ENCODE measurements at places on chromosomes 11 and 22.

GRCh38 chr22:45312856-45313255 is 3.1 kb downstream of the FAM118A start:
- DNase-seq: no peak

DNA sequence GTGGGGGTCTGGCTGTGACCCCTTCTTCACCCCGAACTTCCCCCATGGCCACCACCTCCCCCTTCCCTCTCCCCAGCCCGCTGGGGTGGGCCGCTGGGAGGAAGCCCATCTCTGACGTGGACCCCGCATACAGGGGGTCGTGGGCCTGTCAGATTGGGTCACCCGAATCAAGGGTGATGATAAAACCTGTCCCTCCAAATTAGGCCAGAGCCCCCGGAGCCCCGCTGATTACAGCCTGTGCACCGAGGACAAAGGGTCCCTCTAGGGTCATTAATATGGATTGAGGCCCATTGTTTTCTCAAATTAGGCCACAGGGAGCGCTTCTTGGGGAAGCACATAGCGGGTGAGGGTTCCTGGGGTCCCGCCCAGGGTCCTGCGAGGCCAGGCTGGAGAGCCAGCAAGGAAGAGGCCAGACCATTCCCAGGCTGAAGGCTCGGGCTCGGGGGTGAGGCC is 4.9 kb upstream of the LINC01488 start:
- no peak for DNase-seq

DNA sequence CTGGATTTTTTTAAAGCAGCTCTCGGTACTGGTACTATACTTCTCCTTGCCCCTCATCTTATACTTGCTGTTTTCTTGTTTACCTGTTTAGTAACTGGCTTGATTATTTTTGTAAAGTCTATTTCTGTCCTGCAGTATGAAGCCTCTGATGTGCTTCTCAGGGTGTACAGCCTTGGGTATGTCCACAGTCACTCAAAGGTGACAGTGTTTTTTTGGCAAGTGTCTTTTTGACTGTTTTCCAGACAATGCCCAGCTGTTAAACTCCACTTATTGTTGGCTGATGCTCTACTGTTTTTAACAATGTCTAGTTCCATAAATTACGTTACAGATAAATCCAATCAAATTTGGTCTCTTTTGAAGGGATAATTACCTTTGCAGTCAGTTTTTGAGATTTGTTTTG is 475.2 kb downstream of the JRKL start:
- no peak for DNase-seq

- no peak for DNase-seq
Measured at GRCh38 chr22:39680486-39680885, 109.9 kb downstream of the CACNA1I start.

GRCh38 chr11:19380375-19380774 is 139.6 kb upstream of the E2F8 start:
- DNase-seq: peak; percentile 96

GRCh38 chr11:64044730-64045393 is 9.1 kb downstream of the FLRT1 start:
- no peak for DNase-seq

- peak; percentile 20 for DNase-seq
Measured at GRCh38 chr22:25555586-25555985, 8.9 kb upstream of the GRK3 start.

DNA sequence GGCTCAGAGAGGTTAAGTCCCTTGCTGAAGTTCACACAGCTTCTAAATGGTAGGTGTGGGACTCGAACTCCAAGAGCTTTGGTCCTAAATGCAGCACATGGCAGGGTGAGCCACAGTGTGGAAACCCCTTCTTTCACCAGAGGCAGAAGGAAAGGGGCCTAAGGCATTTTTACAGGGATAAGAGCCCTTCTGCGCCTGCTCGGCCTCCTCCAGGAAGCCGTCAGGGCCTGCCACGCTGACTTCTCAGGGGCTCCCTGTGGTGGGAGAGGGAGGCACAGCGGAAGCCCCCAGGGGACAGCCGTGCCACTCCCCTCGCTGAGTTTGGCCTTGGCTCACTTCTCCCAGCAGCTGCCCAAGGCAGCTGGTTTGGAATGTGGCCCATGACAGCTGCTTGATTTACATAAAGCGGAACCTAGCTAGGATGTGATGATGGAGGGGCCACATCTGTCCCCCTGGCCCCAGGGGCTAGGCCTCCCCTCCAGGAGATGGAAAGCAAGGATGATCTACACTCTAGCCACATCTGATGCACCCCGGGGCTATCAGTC is 35.4 kb downstream of the CD82 start:
- DNase-seq: no peak

GRCh38 chr22:37295213-37295886 is 13.0 kb downstream of the CYTH4 start:
- DNase-seq: no peak

DNA sequence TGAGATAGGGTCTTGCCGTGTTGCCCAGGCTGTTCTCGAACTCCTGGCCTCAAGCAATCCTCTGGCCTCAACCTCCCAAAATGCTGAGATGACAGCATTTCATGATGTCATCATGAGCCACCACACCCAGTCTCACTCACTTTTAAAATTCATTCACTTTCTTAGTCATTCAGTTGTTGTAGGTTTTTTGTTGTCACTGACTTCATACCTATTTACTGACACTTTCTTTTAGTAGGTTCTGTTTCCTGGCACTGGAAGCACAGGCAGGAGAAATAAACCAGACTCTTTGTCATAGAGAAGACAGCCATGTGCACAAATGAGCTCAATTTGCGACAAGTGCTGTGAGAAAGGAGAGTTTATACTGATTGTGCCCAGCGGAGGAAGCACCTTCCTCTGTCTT is 10.5 kb downstream of the ART5 start:
- DNase-seq: no peak

- no peak for DNase-seq
Measured at GRCh38 chr11:83092488-83093384, 21.0 kb upstream of the RAB30 start.

DNA sequence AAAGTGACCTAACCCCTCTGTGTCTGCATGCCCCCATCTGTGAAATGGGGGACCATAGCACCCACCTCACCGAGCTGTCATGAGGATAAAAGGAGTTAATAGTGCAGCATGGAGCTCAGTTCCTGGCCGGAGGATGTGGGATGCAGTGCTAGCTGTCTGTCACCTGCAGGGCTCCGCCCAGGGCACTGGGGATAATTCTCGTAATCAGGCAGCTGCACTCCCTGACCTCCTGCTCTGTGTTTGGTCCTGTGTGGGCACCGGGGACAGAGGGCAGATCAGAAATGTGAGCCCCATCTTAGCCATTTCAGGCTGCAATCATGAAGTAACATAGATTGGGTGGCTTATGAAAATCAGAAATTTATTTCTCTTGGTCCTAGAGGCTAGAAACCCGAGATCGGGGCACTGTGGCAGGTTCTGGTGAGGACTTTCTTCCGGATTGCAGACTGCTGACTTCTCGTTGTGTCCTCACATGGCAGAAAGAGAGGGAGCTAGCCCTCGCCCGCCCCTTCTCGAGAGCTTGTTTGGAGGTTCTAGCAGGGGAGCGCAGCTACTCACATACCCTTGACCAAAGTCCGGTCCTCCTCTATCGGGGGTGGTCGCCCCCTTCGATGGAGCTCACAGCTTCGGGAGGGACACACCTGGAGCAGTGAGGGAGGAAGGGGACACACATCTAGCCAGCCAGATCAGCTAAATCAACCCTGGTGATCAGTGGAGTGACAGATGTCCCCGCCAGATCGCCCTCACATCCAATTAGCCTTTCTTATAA is 3.2 kb downstream of the KCTD17 start:
- no peak for DNase-seq

- DNase-seq: no peak
Measured at GRCh38 chr11:45113807-45114206, 32.6 kb upstream of the PRDM11 start.

- peak; percentile 8 for DNase-seq
Measured at GRCh38 chr22:25554238-25554671, 10.2 kb upstream of the GRK3 start.

DNA sequence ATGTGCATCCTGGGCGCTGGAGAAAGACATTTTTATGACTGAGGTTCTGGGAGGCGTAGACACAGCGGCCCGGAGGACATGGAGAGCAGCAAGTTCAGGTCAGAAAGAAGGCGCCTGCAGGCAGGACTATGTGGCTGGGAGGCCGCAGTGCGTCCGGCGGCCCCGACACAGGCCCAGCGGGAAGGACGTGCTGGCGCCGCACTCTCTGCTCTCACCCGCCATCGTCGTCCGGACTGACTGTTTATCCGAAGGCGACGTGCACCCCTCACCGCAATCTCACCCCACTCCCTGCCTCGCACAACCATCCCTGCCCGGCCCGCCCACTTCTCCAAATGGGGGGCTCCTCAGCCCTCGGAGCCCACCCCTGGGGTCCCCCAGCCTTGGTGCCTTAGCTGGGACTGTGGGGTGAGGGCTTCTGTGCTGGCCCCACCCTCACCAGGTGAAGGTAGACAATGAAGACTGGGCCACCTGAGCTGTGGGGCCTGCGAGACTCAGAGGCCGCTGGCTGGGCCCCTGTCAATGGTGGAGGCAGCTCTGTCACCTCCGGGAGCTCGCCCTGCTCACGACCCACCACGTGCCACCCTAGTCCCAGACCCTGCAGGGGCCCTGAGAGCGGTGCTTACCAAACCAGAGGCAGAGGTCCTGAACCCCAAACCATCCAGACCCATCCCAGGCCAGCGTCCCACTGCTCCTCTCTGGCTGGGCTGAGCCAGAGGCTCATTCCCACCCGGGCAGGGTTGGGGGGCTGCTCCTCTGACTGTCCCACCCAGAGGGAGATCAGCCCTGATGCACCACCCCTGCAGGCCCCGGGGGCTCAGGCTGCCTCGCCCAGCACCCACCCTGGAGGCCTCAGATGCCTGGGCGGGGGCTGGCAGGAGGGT is 16.2 kb upstream of the MUC5B start:
- no peak for DNase-seq

DNA sequence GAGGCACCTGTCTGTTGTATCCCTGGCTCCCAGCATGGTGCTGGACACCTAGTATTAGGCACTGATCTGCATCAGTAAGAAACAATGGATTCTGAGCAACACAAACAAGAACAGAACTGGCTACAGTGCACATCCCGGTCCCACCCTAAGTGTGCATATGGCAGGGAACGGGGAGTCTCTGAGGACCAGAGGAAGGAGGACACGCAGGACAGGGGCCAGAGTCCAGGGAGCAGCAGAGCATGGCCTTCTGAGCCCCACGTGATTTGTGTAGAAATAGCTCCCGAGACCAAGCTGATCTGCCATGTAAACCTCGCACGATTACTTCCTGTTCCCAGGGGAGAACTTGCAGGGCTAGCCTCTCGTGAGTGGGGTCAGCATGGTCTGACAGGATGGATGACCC is 12.7 kb upstream of the SNX32 start:
- DNase-seq: no peak

GRCh38 chr11:11786771-11787170 is 55.0 kb upstream of the USP47 start:
- peak; percentile 29 for DNase-seq

- no peak for DNase-seq
Measured at GRCh38 chr22:39472570-39473556, 16.1 kb downstream of the MGAT3 start.

DNA sequence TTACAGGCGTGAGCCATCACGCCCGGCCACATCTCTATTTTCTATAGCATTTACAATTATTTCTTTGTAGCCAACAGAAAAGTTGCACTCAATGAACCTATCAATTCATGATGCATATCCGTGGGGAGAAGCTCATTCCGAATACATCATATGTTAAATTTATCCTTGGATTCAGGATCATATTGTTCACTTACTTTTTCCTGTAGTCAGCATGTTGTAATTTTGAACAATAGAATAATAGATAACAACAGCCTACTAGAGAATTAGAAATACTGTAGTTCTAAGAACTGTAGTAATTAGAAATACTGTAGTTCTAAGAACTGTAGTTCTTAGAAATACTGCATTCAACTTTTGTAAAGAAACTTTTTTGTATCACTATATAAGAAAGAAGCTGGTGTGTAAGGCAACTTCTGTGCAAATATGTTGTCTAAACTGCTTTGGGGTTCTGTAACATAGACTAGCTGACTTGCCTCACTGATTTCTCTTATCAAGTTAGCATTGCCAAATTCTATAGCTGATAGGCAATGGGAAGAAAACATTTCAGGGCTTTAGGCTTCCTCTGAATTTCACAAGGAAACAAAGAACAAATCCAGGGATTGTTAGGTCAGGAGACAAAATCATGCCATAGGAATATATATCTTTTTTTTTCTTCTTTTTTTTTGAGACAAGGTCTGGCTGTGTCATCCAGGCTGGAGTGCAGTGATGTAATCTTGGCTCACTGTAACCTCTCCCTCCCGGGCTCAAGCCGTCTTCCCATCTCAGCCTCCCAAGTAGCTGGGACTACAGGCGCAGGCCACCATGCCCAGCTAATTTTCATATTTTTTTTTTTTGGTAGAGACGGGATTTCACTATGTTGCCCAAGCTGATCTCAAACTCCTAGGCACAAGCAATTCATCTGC is 91.9 kb downstream of the CSTPP1 start:
- DNase-seq: no peak

DNA sequence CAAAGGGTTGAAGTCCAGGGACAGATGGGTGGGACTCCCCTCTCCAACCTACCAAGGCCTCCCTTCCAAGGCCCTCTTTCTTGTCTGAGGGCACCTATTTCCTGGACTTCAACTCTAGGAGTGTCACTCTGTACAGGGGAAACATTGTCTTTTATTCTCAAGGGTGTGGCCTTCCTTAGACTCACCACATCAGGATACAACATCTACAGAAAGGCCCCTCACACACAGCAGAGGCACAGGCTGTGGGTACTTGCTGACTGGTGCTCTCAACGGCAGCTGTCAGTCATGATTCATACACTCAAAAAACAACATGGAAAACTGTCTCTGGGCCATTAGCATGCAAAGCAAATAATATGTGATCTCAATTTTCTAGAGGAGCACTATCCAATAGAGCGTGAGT is 78.0 kb downstream of the RCN1 start:
- DNase-seq: no peak

DNA sequence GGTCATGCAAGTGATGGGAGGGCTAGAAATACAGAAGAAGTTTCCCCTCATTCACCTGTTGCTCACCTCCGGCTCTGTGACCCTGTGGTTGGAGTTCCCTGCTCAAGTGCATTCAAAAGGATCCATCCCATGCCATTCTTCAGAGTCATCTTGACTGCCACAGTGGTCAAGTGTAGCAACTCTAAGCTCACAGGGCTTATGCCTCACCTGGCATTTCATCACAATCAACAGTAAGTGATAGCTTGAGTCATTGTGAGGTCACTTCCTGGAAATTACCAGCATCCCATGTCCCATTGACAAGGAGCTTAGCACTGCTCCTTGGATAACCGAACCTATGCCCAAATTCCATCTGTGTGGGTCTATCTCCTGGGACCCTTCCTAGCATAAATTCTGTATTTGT is 55.6 kb downstream of the OR4C45 start:
- DNase-seq: no peak

- DNase-seq: no peak
Measured at GRCh38 chr22:38021206-38021605, 36.0 kb upstream of the PICK1 start.

GRCh38 chr11:102653744-102654291 is 28.7 kb upstream of the MMP20 start:
- peak; percentile 9 for DNase-seq

GRCh38 chr11:115122274-115122673 is 381.9 kb downstream of the CADM1 start:
- no peak for DNase-seq
